ENCODE measurements at places on chromosomes 6 and 20.

GRCh38 chr20:17806739-17807441 lies 107.1 kb downstream of the BANF2 start:
- DNase-seq: no peak

DNA sequence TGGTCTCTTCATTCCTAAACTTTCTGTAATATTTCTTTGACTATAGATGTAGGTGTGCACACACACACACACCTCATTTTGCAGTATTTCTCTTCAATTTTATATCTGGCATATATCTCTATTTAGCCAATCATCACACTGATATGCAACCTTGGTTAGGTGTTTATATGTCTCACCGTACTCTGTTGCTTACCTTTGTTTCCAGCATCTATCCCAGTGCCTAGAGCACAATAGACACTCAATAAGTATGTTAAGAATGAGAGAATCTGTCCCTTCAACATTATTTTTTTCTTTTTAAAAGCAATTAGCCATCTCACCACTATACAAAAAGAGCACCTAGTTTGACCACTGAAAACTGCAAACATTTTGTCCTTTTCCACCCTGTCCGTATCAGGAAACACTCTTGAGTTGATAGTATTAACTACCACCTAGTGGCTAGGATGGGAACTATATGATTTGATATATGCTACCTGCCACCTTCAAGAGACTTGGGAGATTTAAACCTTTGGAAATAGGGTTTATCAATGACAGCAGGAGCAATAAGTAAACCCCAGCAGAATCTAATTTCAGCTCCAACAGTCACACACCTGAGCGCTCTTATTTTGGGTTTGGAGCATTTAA lies 48.7 kb upstream of the RSPO3 start:
- DNase-seq: peak; percentile 5

- DNase-seq: no peak
These were observed 18.7 kb downstream of the MANEA start for GRCh38 chr6:95596021-95596420.

DNA sequence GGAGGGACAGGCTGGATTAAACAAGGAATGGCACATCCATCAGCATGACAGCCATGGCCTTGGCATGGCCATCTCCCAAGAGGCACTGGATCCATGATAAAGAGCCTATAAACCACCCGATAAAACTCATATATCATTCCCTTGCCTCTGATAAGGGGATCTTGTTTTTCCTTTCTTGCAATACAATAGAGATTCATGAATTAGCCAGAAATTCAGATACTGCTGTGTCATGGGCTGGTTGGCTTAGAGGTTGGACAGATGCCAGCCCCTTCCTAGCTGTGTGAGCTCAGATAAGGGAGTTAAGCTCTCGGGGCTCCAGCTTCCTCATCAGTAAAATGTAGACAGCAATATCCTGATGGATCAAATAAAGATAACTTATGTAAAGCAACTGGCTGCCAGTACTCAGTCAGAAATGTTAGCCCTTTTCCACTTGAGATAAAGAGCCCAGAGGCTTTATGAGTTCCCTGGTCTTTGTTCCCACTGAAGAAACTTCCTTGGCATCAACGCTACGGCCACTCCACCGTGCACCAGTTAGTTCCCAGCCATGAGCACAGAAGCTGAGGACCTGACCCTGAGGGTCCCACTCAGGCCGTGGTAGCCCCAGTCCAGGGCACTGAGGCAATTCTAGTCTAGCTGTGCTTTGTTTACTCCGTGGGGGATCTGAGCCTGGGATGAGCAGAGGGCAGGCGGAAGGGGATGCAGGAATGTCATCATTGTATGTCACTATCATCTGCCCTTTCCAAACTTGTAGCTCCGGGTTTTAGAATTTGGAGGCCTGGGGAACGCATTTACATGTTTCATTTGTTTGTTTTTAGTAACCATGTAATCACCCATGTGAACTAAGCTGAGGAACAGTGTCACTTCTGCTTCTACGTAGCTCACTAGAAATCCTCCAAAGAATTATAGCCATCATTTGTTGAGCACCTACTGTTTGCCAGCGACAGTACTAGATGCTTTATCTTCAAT lies 67.2 kb upstream of the TBC1D7 start:
- no peak for DNase-seq

- DNase-seq: peak; percentile 65
These were observed 14.3 kb upstream of the FOXP4 start for GRCh38 chr6:41531591-41532582.

- DNase-seq: no peak
These were observed 7.7 kb downstream of the NTSR1 start for GRCh38 chr20:62716198-62716940.

DNA sequence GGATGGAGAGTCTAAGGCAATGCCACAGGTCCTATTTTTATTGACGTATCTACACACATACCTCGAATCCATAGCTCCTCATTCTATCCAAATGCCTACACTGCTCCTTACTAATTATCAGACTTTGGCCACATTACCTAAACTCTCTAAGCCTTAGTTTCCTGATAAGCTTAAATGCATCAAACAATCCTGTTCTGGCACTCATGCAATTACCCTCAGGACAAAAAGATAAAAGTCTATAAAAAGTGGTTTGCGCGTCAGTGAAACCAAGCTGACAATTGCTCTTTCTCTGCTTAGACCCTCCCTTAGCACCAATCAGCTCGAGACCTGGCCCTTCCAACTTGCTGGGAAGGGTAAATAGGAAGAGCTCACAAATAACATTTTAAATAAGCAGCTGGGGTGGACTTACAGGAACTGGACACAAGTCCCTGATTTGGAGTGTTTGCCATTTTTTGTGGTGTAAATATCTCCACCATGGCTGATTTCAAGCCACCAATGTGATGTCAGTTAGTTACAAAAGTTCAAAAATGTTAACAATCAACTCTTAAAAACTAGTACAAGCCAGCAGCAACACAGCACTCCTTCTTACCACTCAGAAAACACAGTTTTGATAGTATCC lies 7.2 kb upstream of the PLEKHG1 start:
- no peak for DNase-seq
